Mammary epithelial cell (primary cell): ENCODE measurements at places on chromosomes 3 and 15. TPM values are rescaled to one million over a fixed set of nuclear protein-coding genes. Genes with fewer than 3 reads are reported as not detected.

The CCR8 gene
- total RNA-seq: not detected in 2 replicates

The CNTN6 gene
- not detected in 2 replicates for total RNA-seq

The FRMD4B gene
- total RNA-seq: 64.1 and 65.4 TPM in 2 replicates

The C15orf61 gene
- total RNA-seq: 6.2 and 10.6 TPM in 2 replicates

The NR2E3 gene
- 0.61 and 1.7 TPM in 2 replicates for total RNA-seq

The KLHL40 gene
- total RNA-seq: not detected

The GOLGA6L10 gene
- 3.2 and 4.8 TPM in 2 replicates for total RNA-seq

The RYR3 gene
- 0.03 and 0.07 TPM in 2 replicates for total RNA-seq

The CCDC9B gene
- total RNA-seq: 109 and 164 TPM in 2 replicates

The ADGRG7 gene
- total RNA-seq: not detected in 2 replicates

The HEMK1 gene
- 14.2 TPM for total RNA-seq

The SCN11A gene
- not detected for total RNA-seq

The CHRFAM7A gene
- total RNA-seq: 0.33 TPM

The EIF1B gene
- 43.0 and 71.5 TPM in 2 replicates for total RNA-seq

The LDHAL6B gene
- not detected for total RNA-seq

The SLC25A36 gene
- total RNA-seq: 59.9 and 70.3 TPM in 2 replicates

The TPRA1 gene
- total RNA-seq: 44.5 and 74.0 TPM in 2 replicates

The TEX55 gene
- total RNA-seq: not detected in 2 replicates

The SENP7 gene
- 8.9 and 9.5 TPM in 2 replicates for total RNA-seq
